ENCODE measurements at places on chromosomes 7 and 10.

- DNase-seq: no peak
These were observed 189.8 kb downstream of the JCAD start for GRCh38 chr10:29869593-29869992.

DNA sequence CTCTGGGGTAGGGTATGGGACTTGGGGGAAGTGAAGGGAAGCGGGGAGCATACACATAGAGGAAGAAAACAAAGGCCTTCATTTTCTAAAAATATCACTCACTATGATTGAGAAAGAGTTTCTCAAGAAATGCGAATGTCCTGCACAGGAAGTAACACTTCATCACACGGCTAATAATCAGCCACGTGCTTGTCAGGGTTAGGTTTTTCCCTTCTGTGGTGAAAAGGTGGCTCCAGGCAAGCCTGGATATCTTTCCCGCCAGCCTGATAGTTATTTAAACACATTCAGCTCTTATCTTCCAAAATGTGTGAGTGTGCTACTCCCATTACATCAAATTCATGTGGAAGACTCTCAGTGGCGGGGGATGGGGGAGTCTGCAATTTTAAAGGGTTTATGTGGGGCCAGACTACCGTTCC, 166.4 kb upstream of the ADO start:
- no peak for DNase-seq

GRCh38 chr10:77555591-77556212, 81.9 kb downstream of the KCNMA1 start:
- DNase-seq: no peak

DNA sequence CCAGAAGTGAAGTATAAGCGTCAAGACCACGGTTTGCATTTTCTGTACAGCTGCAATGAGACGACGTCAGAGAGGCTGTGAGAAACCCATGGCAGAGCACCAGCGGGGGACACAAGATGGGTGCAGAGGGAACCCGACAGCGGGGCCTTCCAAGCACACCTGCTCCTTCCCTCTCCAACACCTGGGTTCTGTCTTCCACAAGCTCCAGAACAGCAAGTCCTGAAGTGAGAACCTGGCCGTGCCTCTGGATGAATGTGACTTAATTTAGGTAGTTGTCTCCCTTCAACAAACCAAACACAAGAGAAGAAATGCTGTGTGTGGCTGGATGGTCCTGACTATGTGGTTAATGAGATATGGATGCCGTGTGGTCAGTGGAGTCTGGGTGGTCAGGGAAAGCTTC, 76.1 kb downstream of the ADAM12 start:
- no peak for DNase-seq

DNA sequence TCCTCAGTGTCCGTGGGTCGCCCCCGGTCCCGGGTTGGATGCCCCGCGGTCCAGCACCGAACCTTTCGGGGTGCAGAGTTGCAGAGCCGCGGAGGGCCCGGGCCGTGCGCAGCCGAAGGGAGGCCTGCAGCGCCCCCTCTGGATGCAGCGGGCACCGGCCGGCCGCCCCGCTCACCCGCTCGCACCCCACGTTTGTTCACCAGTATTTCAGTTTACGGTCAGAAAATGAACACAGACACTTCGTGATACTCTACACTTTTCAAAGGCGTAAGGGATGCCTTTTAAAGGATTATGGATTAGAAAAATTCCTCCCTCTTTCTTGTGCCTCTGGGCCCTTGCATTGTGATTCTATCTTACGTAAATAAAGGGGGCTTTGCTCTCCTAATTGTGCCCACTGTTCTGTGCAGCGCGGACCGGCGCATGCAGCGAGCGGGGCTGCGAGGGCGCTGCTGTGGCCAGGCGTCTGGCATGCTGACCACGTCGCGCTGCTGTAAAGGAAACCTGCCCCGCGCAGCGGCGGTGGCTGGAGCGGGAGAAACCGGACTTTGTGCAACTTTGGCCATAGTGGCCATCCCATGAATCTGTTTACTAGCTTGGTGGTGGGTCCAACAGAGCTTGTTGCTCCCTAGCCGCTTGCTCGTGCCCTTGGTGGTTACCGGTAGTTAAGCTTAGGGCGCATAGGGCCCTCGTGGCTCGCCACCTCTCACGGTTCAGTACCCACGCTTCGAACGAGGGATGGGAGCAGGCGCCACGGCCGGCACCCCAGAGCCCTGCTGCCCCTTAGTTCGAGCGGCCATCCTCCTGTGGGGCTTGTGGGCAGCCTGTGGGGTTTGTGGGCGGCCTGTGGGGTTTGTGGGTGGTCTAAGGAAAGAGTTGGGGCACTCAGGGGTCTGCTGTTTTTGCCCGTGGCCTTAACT, 739 bp upstream of the MEST start:
- DNase-seq: no peak

GRCh38 chr10:33653584-33654367, 319.3 kb upstream of the NRP1 start:
- DNase-seq: no peak

DNA sequence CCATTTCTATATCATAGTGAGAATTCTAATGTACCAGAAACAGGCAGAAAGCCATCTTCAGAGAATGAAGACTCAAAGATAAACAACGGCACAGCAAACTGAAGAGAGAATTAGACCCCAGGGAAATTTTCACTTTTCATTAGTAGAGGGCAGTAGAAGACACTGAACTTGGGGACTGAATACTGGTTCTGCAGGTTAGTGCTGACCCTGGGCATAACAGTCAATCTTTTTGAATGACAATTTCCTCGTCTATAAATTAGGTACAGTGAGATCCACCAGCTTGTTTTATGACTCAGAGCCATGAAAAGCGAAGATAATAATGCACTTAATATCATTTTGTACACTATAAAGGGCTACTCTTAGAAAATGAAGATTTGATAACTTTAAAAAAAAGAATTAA, 13.7 kb downstream of the FKBP14 start:
- no peak for DNase-seq

GRCh38 chr7:137669706-137670105, 177.1 kb downstream of the DGKI start:
- no peak for DNase-seq

DNA sequence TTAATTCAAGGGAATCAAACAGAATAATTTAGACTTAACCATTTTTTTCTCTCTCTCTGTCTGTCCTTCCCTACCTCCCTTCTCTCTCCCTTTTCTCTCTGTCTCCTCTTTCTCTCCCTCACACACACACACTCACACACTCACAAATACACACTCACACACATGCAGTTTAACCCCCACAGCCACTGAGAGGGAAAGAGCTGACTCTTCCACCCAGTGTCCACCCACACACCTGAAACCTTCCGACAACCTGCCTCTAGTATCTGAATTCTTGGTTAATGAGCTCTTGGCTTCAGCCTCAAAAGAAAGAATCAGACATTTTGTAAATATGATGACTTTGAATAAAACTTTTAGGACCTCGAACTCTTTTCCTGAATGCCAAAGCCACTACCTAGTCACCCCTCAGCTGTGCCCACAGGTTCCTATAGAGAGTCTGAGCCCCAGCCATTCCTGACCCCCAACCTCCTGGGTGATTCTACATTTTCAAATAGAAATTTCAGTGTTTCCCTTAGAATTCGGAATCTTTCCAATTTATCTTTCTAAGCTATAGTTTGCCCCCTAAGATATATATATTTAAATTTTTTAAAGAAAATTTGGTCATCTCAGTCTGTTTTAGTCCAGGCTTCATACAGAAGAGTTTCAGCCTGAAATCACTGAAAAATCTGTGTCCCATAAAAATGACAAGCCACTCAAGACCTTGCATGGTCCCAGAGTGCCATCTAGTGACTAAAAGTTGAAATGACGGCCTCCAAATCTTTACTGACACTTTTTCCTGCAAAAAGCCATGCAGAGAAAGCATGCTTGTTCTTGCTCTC, 202.8 kb downstream of the IPMK start:
- peak; percentile 55 for DNase-seq

- DNase-seq: no peak
These were observed 2.2 kb downstream of the DNAJC30 start for GRCh38 chr7:73681031-73681430.

DNA sequence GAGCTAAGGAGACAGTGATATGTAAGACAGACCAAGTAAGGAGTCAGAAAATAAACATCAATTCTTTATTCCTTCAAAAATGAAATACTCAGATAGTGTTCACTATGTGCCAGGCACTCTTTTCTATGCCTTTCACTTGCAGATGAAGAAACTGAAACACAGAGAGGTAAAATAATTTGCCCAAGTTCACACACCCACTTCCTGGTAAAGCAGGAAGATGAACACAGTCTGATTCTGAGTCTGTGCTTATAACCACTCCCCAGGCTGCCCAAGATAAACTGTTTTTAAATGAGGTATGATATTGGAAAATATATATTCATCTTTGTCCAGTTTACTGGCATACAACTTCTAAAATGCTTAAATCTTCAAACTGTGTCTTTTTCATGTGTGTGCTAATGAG, 294.4 kb upstream of the NPVF start:
- DNase-seq: no peak

GRCh38 chr10:77638321-77639101, 903 bp upstream of the KCNMA1 start:
- peak; percentile 47 for DNase-seq

GRCh38 chr10:49150426-49150825, 16.6 kb upstream of the FAM170B start:
- no peak for DNase-seq

DNA sequence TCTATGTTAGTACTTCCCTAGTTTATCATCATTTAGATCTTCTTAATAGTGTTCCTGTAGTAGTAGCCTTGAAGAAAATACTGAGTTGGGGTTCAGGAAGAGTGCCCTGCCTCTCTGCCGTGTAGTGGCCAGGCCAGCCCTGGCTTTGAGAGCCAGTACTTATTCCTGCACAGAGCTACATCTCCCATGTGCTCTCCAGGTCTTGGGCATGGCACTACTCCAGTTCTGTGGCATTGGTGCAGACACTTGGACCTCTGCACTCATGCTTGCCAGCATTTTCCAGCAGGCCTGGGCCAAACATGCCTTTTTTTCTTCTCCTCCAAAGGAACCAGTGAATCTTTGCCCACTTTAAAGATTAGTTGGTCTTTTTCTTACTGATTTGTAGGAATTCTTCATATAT, 5.3 kb downstream of the GNG11 start:
- DNase-seq: no peak
